ENCODE measurements at places on chromosomes 3 and 15.

- DNase-seq: no peak
Measured at GRCh38 chr3:111768571-111769100, 90.4 kb upstream of the PHLDB2 start.

DNA sequence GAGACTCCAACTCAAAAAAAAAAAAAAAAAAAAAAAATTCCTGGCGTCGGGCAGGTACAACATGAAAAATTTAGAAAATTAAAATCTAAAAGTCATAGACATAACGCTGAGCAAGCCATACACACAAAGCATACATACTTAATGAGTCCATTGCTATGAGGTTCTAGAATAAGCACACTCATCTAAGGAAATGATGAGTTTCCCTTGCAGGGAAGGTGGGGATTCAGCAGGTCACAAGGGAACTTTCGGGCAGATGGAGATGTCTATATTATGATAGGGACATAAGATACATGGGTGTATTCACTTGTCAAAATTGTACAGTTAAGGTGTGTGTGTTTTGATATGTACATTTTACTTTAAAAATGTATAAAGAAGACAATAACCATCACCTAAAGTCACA lies 120.2 kb upstream of the LIPC start:
- DNase-seq: no peak

- no peak for DNase-seq
Measured at GRCh38 chr3:125115640-125116039, 59.8 kb upstream of the HEG1 start.

DNA sequence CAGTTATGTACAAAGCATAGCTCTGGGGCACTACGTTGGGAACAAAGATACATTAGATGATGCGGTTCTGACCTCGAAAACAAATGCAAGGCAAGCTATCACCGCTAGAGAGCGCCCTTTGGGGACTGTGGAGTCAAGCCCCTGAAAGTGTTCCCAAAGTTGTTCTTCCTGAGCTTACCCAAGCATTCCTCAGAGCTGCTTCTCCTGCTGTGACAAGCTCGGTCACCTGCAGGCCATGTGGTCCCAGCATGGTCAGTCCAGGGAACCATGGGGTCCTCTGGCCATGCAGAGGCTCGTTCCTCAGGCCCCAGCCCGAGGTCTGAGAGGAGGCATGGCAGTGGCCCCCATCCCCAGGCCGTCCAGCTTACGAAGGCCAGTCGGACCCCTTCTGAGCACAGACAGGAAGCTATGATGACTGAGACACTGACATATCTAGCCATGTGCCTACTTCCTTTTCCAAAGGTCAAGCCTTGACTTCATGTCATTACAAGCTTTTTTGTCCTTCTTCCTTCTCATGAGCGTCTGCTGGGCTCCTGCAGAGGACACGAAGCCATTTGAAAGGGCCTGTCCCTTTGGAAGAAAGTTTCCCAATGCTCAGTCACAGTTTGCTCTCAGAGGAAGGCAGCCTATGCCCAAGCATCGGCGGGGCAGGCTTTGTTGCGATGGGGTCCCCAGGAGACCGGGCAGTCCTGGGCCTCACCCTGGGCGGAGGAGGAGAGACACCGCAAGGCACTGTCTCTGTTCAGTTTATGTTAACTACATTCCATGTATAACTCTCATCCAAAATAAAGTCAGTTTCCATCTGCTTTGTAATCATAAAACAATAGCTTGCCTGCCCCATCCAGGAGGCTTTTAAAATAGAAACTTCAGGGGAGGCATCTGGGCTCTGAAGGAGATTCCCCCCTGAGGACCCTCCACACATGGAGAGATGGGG lies 79.3 kb downstream of the ATP10A start:
- peak; percentile 26 for DNase-seq

GRCh38 chr3:186663361-186664118 lies 2.3 kb upstream of the HRG start:
- DNase-seq: no peak

- DNase-seq: no peak
Measured at GRCh38 chr15:46278486-46279090, 643.8 kb downstream of the SQOR start.

- no peak for DNase-seq
Measured at GRCh38 chr15:48845123-48845522, 32.8 kb upstream of the EID1 start.

DNA sequence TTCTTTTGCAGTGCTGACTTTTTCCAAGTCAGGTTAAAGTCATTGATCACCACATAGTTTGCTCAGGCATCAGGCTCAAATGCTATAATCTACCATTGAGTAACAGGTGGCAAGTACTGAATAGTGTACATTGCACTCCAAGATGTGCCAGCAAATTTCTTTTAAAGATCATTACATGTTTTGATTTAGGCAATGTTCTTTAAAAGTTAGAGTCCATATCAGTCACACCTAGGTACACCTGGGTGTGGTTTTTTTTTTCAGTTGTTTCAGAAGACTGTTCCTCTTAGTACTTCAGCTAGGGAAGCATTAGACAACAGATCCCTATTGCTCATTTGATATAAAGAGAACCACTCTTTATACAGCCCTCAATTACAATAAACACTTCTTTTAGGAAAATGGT lies 10.6 kb upstream of the SLC4A7 start:
- no peak for DNase-seq

DNA sequence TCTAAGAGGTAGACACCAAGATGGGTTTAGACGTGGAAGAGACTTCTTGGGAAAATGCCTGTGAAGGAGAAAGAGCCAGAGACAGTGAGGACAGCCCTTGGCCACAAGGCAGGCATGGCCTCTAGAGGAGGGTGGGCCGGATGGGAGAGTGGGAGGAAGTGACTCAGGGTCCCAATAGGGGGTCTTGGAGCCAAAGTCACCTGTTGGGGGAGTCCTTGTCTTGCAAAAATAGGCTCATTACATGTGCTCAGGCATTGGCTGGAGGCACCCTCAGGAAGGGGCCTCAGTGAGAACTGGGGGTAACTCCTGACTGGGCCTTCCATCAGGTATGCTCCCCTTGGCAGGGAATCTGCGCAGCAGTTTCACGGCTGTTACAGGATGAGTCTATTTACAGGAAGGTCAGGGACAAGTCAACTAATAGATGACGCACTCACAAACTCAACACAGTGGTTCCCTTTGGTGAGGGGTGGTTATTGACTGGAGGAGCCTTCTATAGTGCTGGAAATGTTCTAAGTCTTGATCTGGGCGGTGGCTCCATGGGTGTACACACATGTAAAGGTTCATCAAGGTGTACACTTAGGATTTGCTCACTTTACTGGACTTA lies 259.6 kb downstream of the XXYLT1 start:
- no peak for DNase-seq

- DNase-seq: peak; percentile 80
Measured at GRCh38 chr3:194134757-194135515, 1.0 kb upstream of the HES1 start.

- no peak for DNase-seq
Measured at GRCh38 chr3:69906351-69906966, 93.1 kb upstream of the SAMMSON start.

DNA sequence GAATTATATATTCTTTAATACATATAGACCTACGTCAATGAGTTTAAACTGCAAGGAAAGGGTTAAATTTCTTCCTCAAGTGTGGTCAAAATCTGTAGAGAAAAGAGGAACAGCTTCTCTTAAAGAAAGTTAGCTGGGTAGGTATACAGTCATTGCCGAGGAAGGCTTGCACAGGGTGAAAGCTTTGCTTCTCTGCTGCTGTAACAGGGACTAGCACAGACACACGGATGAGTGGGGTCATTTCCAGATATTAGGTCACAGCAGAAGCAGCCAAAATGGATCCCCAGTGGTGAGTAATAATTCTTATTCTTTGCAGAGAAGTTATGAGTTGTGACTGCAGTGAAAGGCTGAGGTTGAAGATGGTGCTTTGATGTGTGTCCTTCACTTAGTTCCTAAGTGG lies at the start of gene CD86:
TSS of gene CD86 (plus strand) at position 148 of the 400 bp plus-strand sequence. CDS start at position 276, 128 bp downstream.
- no peak for DNase-seq

DNA sequence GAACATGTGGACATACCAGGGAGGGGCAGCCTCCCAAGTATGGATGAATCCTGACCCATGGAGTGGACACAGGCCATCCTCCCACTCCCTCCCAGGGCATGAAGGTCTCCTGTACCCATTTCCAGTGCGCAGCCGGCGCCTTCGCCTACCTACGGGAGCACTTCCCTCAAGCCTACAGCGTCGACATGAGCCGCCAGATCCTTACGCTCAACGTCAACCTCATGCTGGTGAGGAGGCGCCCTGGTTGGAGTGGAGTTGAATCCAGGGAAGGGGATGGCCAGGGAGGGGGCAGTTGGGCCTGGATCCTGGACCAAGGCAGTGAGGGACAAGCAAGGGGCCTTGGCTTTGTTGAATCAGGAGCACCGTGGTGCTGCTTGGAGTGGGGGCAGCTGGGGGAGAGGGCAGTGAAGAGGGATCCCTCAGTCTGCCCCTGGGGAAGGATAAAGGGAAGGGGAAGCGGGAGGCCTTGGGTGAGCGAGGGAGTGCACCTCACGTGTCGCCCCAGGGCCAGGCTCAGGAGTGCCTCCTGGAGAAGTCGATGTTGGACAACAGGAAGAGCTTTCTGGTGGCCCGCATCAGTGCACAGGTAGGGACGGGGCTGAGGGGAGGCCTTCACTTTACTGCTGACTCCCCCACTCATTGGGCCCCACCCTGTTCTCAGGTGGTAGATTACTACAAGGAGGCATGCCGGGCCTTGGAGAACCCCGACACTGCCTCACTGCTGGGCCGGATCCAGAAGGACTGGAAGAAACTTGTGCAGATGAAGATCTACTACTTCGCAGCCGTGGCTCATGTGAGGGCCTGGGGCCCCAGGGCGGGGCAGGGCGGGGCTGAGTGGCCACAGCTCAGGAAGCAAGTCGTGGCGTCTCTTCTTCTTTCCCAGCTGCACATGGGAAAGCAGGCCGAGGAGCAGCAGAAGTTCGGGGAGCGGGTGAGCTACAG lies 25.3 kb downstream of the PTPN23 start:
- no peak for DNase-seq

DNA sequence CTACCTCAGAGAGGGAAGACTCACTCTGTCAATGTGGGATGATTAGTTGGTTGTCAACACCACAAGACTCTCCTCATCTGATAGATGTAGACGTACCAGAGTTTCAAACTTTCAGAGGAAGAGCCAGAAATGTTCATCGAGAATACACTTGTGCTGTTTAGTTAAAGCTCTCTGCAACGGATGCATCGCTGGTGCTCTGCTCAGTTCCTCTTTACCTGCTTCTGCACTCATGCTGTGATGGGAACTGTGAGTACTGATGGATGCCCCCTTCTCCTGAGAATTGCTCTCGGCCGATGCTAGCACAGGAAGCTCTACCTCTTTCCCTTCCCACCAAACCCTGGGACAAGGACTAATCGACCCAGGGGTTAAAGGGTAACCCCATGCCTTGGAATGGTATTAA lies 51.8 kb upstream of the CCDC54 start:
- DNase-seq: no peak

- peak; percentile 58 for DNase-seq
Measured at GRCh38 chr3:39447637-39448483, 19.6 kb upstream of the MOBP start.

DNA sequence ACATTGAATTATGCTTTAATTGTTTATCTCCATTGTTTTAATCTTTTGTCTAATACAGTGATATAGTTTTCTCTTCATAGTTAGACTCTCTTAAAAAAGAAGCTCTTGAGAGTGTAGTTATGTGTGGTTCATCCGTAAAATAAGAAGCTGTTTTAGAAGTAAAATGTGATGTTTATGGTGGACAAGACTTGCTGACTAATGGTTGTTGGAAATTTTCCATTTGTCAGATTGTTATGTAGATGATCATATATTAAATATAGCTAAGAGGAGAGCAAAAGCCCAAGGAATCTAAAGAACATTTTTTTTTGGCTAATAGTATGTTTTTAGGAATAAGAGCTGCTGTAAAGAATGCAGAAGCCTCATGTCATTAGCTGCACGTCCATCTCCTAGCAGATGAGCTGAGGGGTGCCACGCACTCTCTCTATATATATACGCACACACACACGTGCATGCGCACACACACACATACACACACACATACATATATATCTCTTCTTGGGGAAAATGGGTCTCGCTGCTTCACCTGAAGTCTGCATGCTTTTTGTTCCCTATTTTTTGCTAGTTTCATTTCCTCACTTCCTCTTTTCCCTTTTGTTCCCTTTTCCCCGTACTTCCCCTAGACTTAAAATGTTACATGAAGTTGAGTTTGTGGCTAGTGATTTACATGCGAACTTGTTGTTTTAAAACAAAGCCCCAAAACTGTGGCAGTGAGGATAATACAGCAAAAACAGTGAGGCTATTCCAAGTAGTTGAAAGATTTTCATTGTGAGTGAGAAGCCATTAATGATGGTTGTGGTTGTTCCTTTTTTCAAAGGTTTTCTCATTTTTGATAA lies 107.8 kb downstream of the MBNL1 start:
- DNase-seq: no peak

- DNase-seq: no peak
Measured at GRCh38 chr15:93324186-93324975, 235.4 kb upstream of the RGMA start.

DNA sequence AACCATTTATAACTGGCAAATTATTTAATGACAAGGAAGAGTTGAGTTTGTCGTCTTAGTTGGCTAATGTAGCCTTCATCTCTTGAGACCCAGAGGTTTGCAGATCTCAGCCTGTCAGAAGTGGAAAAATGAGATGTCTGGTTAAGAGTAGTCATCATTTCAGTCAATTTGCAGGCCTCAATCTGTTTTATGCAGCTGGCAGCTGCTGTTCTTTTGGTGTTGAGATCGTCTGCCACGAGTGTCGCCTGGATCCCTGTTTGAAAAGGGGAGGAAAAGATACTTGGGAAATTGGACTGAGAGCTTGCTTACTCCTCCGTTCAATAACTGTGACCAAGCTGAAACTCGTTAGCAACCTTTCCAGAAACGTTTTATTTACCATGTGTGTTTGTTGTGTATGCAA lies 2.3 kb downstream of the PHLDB2 start:
- DNase-seq: no peak

- DNase-seq: no peak
Measured at GRCh38 chr3:128360705-128361271, 105.9 kb downstream of the DNAJB8 start.

DNA sequence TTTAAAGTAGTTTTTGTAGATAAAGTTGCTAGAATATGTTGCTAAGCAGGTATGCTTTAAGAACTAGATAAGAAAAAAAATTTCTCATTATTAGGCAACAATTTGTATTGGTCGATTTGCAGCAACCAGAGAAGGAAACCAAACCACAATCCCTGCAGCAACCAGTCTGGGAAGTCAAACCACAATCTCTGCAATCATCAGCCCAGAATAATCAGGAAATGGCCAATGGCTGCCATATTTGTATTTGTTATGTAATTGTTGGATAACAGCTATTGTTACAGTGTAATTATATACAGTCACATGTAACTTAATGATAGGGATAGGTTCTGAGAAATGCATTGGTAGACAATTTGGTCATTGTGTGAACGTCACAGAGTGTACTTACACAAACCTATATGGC lies 23.6 kb downstream of the STXBP5L start:
- DNase-seq: no peak

- DNase-seq: no peak
Measured at GRCh38 chr3:155097009-155097349, 16.9 kb downstream of the MME start.

DNA sequence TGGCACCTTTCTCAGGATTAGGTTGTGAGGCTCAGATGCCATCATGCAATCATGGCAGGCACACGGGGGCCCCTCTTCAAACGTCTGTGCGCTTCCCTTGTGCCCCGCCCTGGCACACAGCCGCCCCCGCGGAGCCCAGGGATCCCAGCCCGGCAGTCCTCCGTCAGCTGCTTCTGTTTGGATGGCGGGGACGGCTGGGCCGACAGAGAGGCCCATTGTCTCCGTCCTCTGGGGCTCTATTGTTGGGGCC lies 849 bp upstream of the HDAC11 start:
- DNase-seq: peak; percentile 36

- DNase-seq: no peak
Measured at GRCh38 chr15:66161575-66162118, 91.9 kb downstream of the MEGF11 start.

GRCh38 chr3:124829819-124830554 lies 57.2 kb downstream of the ITGB5 start:
- DNase-seq: no peak

Measured in activated CD4-positive, alpha-beta T cell treated with anti-CD3 and anti-CD28 coated beads for 4 hours (primary cell).